ENCODE measurements at places on chromosomes 16 and 17. TPM values are rescaled to one million over a fixed set of nuclear protein-coding genes. Genes with fewer than 3 reads are reported as not detected.

The GJC1 gene
- total RNA-seq, result 7.9 TPM

The DPEP3 gene
- 0.10 TPM for total RNA-seq

The CHST5 gene
- 0.27 TPM for total RNA-seq

The TMED6 gene
- total RNA-seq, result 0.26 TPM

All from psoas muscle (tissue), 8 donors.